ENCODE measurements at places on chromosomes 7 and 10. TPM values are rescaled to one million over a fixed set of nuclear protein-coding genes. Genes with fewer than 3 reads are reported as not detected.

Gene FOXI2
- total RNA-seq: not detected

Gene EN2
- total RNA-seq: not detected

Gene RBM33
- total RNA-seq: 10.6 TPM

Gene DDC
- not detected for total RNA-seq

Gene GHRHR
- total RNA-seq: not detected

Gene GNAT3
- not detected for total RNA-seq

Gene SPDYE6
- not detected for total RNA-seq

Gene GCK
- 0.18 TPM for total RNA-seq

Gene HABP2
- not detected for total RNA-seq

Gene KAT6B
- 27.8 TPM for total RNA-seq

Gene GPR22
- total RNA-seq: not detected

Gene OPALIN
- total RNA-seq: not detected

Gene TRDMT1
- total RNA-seq: 4.7 TPM

Gene ITGA8
- under 0.01 TPM for total RNA-seq

Gene OPN1SW
- total RNA-seq: not detected

Gene HTRA1
- 23.1 TPM for total RNA-seq

Gene GIMAP7
- not detected for total RNA-seq

Gene RNLS
- total RNA-seq: 4.2 TPM

Gene SLC39A12
- total RNA-seq: not detected

Gene RHEB
- total RNA-seq: 19.7 TPM

All from IMR-90 (cell line).